Heart left ventricle (tissue), 16 donors: ENCODE measurements at places on chromosomes 12 and 14. TPM values are rescaled to one million over a fixed set of nuclear protein-coding genes. Genes with fewer than 3 reads are reported as not detected.

The EP400 gene
- total RNA-seq = 27.8 TPM

GRCh38 chr14:52879958-52880357 is 70.9 kb downstream of the FERMT2 start:
- no peak overlapping the region for H3K27ac ChIP-seq
- no peaks in the 10 kb centered on the region for H3K27me3 ChIP-seq
- H3K4me3 ChIP-seq = no peak overlapping the region
- H3K4me1 ChIP-seq = peaks cover 29% of the 10 kb centered on the region

- no peak overlapping the region for H3K4me3 ChIP-seq
- no peak for DNase-seq
- no peaks in the 10 kb centered on the region for H3K4me1 ChIP-seq
- no peak overlapping the region for H3K27ac ChIP-seq
These were observed 205.0 kb downstream of the SUDS3 start for GRCh38 chr12:118581371-118581770.

DNA sequence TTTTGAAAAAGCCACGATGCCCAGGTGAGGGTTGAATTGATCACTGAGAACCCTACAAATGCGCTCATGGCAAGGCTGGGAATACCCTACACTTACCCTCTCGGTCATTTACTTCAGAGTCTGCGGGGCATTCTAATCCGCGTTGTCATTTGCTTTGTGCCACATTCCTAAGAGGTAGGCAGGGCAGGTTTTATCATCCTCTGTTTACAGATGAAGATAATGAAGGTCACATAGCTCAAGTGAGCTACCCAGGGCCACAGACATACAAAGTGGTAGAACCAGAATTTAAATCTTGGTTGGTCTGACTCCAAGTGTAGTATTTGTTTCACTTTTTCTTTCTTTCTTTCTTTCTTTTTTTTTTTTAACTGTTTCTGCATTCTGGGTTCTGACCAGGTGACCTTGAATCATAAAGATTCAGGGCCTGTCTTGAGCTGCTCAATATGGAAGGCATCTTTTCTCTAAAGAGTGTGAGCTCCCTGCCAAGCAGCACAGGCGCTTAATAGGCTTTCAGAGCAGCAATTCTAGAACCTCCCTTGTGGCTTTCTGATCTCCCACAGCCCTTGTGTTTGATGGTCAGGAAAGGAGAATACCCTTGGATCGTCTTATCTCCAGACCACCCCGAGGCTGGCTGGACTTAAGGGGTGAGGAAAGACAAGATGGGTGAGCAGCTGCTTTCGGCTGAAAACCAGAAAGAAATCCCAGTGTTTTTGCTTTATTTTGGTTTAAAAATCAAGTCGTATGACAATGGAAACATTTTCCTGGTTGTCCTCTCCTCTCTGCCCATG is 662 bp upstream of the BATF start:
- no peaks in the 10 kb centered on the region for H3K27me3 ChIP-seq
- no peak overlapping the region for H3K27ac ChIP-seq
- H3K36me3 ChIP-seq = no peaks in the 10 kb centered on the region
- H3K4me1 ChIP-seq = no peaks in the 10 kb centered on the region
- DNase-seq = no peak

The CCDC38 gene
- total RNA-seq = not detected

The TAS2R13 gene
- total RNA-seq = 0.66 TPM

DNA sequence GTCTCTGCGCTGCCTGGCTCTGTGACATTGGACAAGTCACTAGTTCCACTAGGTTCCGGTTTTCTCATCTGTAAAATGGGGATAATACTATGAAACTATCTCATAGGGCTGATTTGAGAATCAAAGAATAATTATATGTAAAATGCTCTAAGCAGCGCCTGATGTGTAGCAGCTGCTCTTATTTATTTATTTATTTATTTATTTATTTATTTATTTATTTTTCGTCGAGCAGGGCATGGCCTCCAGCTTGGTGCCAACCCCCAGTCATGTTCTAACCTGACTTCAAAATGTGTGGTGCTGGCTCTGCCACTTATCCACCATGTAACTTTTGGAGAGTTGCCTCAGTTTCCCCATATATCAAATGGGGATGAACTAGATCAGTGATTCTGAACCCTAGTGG is 93.5 kb upstream of the GSC start:
- DNase-seq = no peak
- peaks cover 8% of the 10 kb centered on the region for H3K4me1 ChIP-seq
- no peak overlapping the region for H3K27ac ChIP-seq
- no peak overlapping the region for H3K4me3 ChIP-seq

- H3K27me3 ChIP-seq = no peaks in the 10 kb centered on the region
- peak overlapping the region; percentile 87 for H3K27ac ChIP-seq
- H3K4me3 ChIP-seq = no peak overlapping the region
- H3K4me1 ChIP-seq = no peaks in the 10 kb centered on the region
- H3K36me3 ChIP-seq = no peaks in the 10 kb centered on the region
These were observed 37.7 kb downstream of the SLC8B1 start for GRCh38 chr12:113297214-113297587.

The RDH16 gene
- 0.08 TPM for total RNA-seq
